D341Med (cell line): ENCODE measurements at places on chromosomes 3 and 15.

GRCh38 chr3:54819946-54820345, 107.9 kb downstream of the LRTM1 start:
- no peak for DNase-seq

DNA sequence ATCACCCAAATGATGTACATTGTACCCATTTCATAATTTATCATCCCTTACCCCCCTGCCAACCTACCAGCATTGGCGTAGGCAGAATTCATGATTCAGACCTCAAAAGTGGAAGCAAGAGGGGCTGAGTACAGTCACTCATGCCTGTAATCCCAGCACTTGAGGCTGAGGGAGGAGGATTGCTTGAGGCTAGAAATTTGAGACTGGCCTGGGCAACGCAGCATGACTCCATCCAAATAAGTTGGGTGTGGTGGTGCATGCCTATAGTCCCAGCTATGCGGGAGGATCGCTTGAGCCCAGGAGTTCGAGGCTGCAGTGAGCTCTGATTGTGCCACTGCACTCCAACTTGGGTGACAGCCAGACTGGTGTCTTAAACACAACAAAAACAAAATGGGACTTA, 10.4 kb downstream of the TTC14 start:
- no peak for DNase-seq

- no peak for DNase-seq
These were observed 68.9 kb upstream of the BOC start for GRCh38 chr3:113142476-113142875.

DNA sequence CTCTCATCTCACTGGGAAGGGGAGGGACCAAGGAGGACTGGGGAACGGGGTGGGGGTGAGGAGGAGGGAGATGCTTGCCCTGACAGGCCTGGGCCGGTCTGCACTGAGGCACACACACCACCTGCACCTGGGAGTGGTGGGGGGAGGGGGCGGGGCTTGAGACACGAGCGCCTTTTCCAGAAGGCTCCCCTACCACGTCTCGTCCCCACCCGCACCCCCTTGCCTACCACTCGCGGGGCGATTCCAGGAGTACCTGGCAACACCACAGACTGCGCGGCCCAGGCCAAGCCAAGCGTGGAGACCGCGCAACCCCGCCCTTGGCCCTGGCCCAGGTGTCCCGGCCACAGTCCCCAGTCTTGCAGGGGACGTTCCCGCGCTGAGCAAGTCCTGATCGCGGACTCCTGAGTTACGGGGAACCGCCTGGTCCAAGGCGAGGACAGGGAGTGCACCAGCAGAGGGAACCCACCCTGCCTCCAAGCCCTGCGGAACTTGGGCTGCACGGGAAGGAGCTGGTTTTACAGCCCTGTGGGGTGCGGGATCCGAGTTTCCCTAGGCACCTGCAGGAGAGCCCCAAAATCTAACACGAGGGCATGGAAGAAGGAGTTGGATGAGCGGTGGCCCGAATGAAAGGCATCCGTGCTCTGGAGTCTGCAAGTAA, 68.1 kb upstream of the SH3GL3 start:
- DNase-seq, result no peak

DNA sequence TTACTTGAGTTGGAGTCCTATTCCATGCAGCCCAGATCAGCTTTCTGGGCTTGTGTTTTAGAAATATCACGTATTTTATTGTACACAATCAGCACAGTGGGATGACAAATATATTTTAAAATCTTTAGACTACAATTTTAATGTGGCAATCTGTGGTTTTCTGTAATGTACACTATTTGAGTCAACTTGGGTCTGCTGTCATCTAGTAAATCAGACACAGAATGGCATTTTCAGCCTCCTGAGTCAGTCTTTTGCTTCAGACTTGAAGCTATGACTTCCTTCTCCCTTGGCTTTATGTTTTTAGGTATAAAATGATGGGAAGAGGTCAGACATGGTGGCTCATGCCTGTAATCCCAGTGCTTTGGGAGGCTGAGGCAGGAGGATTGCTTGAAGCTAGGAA, 232.1 kb downstream of the NECTIN3 start:
- DNase-seq, result no peak

DNA sequence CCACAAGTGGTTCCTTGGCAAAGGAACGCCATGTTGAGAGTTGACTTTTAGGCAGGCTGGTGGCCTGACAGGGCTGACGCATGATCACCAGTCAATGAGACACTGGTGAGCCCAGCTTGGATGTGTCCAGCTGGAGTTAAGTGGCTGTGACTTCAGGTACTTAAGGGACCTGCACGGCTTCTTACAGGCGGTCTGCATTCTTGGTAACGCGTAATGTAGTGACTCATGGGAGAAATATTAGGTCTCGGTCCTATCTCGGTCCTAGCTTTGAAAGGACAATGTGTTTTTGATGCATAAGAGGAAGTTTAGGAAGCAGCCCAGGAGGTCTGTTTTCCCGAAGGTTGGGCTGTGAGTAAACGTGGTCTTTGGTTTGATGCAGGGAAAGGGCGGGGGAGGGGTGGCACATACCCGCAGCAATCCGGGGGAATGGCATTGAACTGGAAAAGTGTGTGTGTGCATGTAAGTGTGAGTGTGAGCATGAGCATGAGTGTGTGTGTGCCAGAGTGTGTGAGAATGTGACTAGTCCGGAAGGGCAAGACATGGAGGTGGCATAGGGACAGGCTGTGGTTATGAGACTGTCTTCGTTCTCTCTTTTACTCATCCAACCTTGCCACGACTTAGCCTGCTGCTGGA, 55.3 kb downstream of the FAM43A start:
- DNase-seq, result no peak

- no peak for DNase-seq
These were observed 153.2 kb upstream of the THBS1 start for GRCh38 chr15:39427705-39428104.

DNA sequence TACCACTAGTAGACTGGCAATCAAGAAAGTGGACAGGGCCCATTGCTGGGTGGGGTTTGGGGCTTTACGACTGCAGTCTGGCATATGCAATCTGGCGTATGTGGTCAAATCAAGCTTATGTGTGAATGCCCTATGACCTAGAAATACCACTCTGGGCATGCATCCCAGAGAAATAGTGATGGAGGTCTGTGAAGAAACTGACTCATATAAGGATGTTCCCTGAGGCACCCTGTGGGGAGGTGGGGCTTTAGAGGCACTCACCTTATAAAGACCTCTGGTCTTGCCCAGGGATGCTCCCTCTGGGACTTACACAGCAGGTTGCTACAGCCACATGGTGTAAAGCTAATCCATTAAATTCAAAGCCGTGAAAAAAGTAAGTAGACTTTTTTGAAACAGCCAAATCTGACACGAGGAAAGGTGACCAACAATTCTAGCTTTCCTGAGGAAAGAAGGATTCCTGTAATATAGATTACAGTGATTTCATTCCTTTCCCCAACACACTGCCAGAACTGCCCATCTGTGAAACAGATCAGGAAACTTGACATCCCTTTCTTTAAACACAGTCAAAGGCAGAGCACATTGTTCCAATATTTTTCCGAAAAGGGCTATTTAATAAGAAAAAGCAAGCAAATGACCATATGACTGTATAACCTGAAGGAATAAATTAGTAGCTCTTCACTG, 13.6 kb downstream of the RARRES1 start:
- DNase-seq, result no peak

GRCh38 chr3:179147514-179147872, 664 bp upstream of the PIK3CA start:
- no peak for DNase-seq

DNA sequence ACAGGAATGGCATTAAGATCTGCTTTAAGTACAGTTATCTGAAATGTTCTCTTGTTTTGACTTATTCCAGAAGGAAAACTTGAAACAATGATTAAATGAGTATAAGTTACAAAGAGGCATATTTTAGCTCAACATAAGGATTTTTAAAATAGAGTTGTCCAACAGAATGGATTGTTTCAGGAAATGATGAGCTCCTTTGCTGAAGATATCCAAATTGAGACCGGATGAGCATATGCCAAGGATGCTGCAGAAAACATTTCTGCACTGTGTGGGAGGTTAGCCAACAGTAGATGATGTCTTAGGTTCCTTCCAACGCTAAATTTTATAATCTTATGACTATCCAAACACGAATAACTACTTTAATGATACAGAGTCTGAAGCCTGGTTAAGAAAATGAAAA, 226.5 kb upstream of the NANOGP8 start:
- DNase-seq, result no peak

DNA sequence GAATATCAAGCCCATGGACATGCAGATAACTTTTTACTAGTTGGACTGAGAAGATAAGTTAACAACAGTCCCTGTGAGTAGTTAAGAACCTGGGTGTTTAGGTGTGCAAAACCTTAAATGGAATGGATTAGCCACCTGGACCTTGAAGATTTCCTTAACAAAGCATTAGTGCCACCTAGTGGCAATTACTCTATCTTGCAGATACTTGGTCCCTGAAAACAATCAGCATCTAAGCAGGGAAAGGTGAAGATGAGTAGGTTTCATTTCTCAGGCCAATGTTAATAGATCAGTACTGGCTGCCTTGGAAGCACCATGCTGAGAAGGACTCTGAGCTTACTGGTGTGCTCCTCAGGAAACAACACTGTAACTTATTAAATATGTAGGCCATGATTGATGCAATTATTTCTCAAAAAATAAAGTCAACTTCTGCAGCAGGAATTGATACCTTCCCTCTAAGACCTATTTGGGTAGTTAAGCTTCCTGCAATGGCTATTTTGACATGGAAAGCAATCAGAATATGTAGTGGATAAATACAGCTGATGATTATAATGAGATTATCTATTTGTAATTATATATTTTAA, 329.4 kb downstream of the TBC1D5 start:
- peak; percentile 47 for DNase-seq

GRCh38 chr3:193897731-193898180, 238.2 kb upstream of the HES1 start:
- DNase-seq, result no peak

DNA sequence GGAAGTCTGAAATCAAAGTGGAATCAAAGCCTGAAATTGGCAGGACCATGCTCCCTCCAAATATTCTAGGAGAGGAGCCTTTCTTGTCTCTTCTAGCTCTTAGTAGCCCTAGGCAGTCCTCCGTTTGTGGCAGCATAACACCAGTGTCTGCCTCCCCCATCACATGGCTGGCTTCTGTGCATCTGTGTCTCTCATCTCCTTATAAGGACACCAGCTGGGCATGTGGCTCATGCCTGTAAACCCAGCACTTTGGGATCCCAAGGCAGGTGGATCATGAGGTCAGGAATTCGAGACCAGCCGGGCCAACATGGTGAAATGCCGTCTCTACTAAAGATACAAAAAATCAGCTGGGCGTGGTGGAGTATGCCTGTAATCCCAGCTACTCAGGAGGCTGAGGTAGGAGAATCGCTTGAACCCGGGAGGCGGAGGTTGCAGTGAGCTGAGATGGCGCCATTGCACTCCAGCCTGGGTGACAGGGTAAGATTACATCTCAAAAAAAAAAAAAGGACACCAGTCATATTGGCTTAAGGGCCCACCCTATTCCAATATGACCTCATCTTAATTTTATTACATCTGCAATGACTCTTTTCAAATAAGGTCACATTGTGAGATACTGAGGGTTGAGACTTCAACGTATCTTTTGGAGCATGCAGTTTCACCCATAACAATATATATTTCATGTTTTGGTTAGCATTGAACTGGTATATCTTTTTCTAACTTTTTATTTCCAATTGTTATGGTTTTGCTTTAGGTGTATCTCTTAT, 148.0 kb upstream of the TPM1 start:
- DNase-seq, result no peak

GRCh38 chr3:68878322-68878721, 54.0 kb downstream of the TAFA4 start:
- DNase-seq, result peak; percentile 33

- DNase-seq, result peak; percentile 58
These were observed 777 bp downstream of the GPR160 start for GRCh38 chr3:170038434-170039110.

- DNase-seq, result peak; percentile 17
These were observed 149.3 kb upstream of the MEF2A start for GRCh38 chr15:99416191-99417188.

- no peak for DNase-seq
These were observed 2.0 kb downstream of the DISP2 start for GRCh38 chr15:40360015-40360414.

DNA sequence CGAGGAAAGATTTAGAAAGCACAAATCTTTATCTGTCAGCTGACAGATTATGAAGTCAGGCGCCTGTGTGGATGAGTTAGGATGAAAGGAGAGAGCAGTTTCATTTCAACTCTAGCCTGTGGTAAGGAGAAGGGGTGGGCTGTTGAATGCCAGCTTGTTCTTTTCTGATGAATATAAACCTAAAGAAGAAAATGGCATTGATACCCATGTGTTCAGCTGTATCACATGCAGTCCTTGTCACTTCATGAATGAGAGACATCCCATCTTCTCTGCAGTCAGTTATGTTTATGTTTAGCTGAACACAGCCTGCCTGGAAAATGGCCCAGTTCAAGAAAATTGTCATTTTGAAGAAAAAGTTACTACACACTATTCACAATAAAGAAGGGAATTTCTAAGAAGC, 345.7 kb upstream of the RBMS3 start:
- no peak for DNase-seq

- DNase-seq, result peak; percentile 94
These were observed at the start of gene ANKDD1A for GRCh38 chr15:64911311-64912186. ANKDD1A (plus strand) TSS chr15:64911902; CDS start chr15:64911931, 29 bp downstream.

GRCh38 chr3:30934208-30934550, 39.7 kb upstream of the GADL1 start:
- DNase-seq, result no peak

DNA sequence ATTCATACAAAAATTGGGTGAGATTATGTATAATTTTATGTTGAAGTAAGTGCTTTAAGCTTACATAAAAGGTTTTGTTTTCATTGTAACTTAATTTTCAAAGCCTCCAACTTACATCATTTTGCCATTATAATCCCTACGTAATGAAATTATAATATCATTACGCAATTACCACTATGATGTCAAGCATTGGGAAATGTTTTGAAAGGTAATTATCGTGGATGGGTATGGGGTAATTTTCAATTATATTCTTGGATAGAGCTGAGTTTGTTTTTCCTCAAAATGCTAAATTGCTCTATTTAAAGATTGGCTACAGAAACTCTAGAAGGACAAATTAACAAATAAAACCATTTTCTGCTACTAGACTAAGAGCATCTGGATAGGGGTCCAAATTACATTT, 80.2 kb upstream of the FAM3D start:
- no peak for DNase-seq

DNA sequence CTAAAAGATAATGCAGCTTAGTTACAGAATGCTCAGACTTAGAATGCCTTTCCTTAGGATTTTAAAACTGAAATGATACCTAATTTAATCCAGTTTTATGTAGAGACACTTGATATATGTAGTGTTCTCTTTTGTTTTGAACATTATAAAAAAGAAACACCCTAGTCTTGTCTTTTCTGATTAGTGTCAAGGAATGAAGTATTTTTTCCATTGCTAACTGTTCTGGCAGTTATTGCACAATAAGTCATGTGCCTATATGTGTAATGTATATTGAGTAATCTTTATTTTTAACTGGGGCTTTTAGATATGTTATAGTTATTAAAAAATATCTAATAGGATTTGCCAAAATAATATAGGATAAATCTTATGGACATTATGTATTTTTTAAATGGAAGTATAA, 4.5 kb downstream of the ARL8B start:
- no peak for DNase-seq
